NCI-H345 (cell line): ENCODE measurements at places on chromosomes 2 and 18.

DNA sequence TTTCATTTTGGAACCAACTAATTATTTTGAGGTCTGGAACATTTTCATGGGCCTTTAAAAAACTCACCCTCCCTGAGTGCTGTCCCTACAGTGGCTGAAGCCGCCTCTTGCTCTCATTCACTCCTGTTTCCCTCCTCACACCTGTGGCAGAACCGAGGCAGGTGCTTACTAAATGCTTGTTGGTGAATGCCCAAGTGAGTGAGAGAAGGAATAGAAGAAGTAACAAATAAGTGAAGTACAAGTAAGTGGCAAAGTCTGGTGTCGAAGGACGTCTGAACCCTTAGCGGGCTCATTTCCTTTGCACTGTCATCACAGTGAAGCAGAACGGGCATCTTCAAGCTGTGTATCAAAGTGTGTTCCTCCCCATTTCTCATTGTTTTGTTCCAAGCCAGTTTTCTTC lies 135.2 kb downstream of the RHBDD1 start:
- no peak for DNase-seq

DNA sequence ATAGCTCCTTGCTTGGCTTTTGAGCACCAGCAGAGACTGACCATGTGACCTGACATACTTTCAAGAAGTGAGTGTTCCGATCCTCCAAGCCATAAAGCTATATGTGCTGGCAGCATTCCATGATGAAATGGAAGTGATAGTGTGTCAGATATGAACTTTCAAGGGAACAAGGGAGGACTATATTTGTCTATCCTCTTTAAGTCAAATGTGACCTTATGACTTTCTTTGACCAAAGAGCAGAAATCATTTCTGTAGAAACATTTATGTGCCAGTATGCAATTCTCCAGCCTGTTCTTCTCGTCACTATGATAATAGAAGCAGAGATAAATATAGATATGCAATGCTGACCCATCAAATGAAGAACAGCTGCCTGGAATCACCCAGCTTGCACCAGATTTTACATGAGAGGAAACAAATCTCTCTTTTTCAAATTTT lies 14.4 kb downstream of the HYCC2 start:
- no peak for DNase-seq

DNA sequence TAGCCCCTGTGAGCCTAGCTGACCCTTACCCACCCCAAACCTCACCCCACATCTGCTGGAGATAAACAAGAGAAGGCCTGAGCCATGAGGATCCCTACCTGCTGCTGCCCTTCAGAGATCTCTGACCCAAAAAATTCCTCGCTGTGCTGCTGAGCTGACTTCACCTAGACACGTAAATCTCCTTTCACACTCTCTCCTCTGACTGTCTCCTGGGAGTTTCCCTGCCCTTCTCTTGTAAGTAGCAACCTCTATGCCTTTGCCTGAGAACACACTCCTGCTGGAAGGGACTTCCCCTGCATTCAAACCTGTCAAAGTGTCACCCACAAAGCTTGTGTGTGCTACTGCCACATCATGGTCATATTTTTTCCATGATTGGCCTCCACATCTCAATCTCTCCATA lies 134.2 kb upstream of the NOL4 start:
- no peak for DNase-seq

DNA sequence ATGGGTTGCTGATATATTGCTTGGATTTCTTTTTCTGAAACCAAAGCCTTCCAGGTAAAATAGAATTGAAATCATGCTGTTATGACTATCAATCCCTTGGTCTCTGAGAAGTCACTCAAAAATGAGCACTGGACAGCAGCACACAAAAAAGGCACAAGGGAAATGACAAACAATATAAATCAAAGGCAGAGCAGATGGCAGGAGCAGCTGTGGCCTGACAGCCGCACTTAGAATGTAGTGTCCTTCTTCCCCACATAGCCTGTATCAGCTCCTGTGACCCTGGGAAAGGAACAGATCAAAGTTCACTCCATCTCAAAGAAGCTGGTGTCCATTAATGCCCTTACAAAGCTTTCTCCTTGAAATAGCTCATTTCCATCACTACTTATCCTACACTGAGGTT lies 326.7 kb downstream of the SUCLG1 start:
- DNase-seq: no peak
